CD4-positive, alpha-beta T cell treated with Interleukin-17A for 1 hour (primary cell): ENCODE measurements at places on chromosomes 4 and X.

DNA sequence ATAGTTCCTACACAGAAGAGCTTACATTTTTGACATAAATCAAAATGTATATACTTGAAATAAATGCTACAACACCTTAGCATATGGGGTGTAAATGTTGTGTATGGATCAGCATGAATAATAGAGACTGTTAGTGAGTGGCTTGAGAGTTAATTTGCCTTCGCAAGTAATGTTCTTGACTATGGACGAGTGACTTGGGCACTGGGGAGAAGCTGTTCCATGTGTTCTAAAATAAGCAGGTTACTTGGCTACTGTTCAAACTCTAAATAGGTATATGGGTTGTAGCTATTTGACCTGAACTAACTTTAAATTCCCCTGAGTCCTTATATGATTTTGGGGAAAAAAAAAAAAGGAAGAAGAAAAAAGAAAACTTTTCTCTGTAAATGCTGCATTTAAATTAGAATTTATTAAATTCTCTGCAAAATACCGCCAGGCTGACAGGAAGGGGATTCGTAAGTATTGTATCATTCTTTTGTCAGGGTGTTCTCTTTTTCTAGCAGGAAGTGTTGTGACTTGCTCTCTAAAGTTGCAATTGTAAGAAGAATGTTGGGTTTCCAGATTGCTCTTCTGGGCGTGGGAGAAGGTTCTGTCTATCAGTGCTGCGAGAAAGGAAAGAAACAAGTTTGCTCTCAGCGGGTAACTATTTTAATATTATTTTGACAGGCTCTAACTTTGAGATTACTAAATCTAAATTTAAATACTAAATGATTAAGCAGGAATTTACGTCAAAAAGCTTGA lies 32.2 kb downstream of the PLS3 start:
- no peak for DNase-seq

GRCh38 chrX:68754406-68754805 lies 74.4 kb upstream of the EFNB1 start:
- no peak for DNase-seq

DNA sequence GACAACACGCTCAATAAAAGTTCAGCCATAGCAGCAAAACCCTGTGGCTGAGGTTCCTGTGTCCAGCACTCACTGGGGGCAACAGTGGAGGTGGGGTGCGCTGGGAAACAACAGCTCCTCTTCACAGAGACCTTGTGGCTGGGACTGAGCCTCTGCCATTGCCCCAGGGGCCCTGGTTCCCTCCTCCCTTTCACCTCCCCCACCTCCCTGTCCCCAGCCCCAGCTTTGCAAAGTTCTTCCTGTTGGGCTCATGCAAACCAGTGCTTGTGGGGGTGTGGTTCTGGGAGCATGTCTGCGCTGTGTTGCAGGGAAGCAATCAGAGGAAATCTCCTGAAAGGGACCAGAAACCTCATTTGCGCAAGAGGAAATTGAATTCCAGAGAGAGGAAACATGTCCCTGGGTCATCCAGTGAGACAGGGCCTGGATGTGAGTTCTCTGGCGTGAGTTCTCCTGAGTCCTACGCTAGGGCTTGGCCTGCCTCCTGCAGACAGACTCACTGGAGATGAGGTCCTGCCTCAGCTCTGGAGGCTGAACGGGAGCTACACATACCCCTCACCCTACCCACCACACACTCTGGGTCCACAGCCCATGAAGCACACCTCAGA lies 7.4 kb downstream of the FATE1 start:
- no peak for DNase-seq

DNA sequence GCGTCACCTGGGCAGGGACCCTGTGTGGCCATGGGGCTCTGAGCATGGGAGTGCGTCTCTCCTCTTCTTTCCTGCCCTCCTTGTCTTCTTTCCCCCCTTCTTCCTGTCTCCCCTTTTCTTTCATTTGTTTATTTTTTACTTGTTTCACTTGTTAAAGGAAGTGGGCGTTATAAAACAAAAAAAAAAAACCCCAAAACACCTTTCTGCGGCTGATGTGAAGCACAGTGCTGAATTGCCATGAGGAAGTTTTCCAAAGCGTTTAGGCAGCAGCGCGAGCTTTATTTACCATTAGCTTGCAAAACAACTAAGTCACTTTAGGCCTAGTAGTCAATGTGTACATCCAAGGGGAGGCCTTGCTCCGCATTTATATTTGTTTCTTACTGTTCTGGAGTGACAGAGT lies 57.0 kb downstream of the NOP14 start:
- DNase-seq = no peak

DNA sequence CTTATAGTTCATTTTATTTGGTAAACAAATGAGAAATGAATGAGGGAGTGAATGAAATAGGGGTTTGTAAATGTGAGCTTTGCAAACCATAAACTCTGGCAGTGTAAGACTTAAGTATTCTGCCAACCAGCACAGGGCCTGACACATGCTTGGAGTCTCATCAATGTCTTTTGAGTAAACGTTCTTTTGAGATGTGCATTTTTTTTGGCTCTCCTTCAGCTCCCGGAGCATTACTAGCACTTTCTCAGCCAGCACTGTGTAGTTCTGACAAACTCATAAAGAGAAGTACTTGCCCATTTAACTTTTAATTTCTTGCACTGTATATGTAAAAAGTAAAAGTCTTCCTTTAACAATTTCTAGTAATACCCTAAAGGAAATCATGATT lies 245.3 kb downstream of the HS3ST1 start:
- DNase-seq = no peak

GRCh38 chrX:13598877-13599276 lies 29.5 kb downstream of the EGFL6 start:
- DNase-seq = no peak

- no peak for DNase-seq
Observed at GRCh38 chr4:22881411-22881810, 188.7 kb downstream of the GBA3 start.

DNA sequence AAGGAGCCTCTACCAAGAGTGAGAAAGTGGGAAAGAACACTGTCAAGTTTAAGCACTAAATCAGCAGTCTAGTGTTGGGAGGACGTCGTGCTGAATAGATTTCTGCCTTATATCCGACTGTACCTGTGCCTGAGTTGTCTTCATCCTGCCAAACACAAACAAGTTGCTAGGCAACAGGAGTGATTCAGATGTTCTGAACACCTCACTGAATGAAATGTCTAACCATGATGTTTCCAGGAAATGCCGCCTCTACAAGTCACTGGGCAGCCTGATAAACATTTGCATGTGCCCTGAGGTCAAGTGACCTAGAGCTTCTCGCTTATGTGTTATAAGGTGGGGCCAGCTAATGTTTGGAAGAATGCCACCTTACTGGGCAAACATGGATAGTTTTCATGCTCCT lies 37.9 kb downstream of the SGMS2 start:
- peak; percentile 21 for DNase-seq

- no peak for DNase-seq
Observed at GRCh38 chrX:125308653-125309052, 11.0 kb upstream of the TEX13C start.

- DNase-seq = no peak
Observed at GRCh38 chr4:179626687-179627086, 2184.4 kb upstream of the AGA start.

DNA sequence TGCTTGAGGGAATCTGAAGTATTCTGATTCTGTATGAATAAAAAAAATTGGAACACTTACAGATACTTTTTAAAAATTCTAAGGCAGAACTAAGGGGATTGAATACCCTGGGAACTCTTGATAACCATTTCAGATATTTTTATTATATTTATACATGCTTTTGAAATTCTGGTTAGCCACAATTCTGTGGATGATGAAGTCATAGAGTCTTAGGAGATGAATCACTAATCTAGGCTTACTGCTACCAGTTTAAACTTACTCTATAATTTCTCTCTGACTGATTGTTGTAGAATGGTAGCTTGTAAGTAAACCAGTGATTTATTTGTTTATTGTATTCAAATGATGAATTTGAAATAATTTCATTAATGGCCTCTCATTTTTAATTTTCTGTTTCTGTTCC lies 11.4 kb upstream of the SLAIN2 start:
- no peak for DNase-seq

GRCh38 chr4:54719378-54719777 lies 61.6 kb downstream of the KIT start:
- no peak for DNase-seq

- no peak for DNase-seq
Observed at GRCh38 chr4:182855877-182856276, 61.3 kb downstream of the DCTD start.

- no peak for DNase-seq
Observed at GRCh38 chrX:144616317-144616716, 631.0 kb upstream of the SPANXN1 start.

GRCh38 chrX:31213941-31214340 lies 142.1 kb upstream of the FTHL17 start:
- no peak for DNase-seq

DNA sequence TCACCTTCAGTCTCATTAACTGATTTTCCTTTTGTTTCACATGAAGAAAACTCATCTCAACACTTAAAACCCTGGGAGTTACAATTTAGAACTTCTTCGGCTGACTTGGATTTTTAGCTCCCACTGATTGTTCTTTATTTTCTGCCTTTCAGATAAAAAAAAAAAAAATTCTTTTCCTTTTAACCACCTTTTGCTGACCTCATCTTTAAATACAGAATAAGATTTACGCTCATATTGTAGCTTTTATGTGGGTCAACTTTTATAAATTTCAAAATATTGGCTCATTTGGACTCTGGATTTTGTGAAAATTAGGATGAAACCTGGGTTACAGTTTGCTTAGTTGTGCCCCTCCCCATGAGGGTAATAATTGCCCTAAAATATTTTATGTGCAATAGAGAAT lies 659.3 kb downstream of the ZNF674 start:
- DNase-seq = no peak

GRCh38 chrX:31421441-31421840 lies 349.6 kb upstream of the FTHL17 start:
- DNase-seq = no peak

GRCh38 chr4:128812442-128813235 lies 3.1 kb downstream of the JADE1 start:
- peak; percentile 41 for DNase-seq

- no peak for DNase-seq
Observed at GRCh38 chr4:37279894-37280592, 35.5 kb downstream of the NWD2 start.

- no peak for DNase-seq
Observed at GRCh38 chr4:180898305-180898704, 1344.9 kb upstream of the TENM3 start.

DNA sequence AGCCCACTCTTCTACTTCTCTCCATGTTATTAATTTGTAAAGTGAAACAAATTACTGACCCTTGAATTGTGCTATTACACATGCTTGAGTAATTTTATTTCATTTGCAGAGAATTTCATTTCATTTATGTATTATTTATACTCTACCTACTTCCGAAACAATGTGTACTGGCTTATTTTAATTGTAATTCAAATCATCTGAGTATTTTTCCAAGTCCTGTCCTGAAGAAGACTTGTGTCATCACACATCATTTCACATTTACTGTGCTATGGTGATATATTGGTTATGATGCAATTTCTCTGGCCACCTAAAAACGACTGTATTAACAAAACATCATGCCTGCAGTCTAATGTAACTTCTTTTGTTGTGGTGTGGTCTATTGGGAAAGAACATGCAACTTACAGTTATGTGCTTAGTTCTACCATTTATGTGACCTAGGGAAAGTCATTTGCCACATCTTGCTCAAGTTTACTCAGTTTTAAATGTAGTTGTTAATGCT lies 384.5 kb downstream of the RPA4 start:
- DNase-seq = no peak

- DNase-seq = no peak
Observed at GRCh38 chr4:1023075-1023640, 11.7 kb downstream of the FGFRL1 start.
